ENCODE measurements at places on chromosomes 11 and 22.

DNA sequence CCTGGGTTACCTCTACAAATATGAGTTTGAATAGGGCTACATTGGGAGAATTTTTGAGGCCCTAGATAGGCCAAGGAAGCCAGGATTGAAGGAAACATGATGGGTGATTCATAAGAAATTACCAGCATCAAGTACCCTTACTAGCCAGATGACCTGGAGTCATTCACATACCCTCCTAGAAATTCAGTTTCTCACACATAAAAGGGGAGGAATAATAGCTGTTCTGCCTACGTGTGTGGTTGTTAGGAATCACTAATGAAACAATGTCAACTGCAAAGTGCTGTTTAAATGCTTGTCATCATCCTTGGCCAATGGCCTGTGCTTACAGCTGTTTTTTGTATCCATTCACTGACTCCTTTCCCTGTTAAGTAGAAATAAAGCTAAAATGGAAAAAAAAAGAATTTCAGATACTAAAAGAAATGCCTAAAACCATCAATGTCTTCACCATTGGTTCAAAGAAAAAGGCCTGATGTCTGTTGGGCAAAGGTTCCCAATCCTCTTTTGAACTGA, 114.4 kb downstream of the NCAM1 start:
- DNase-seq: no peak

DNA sequence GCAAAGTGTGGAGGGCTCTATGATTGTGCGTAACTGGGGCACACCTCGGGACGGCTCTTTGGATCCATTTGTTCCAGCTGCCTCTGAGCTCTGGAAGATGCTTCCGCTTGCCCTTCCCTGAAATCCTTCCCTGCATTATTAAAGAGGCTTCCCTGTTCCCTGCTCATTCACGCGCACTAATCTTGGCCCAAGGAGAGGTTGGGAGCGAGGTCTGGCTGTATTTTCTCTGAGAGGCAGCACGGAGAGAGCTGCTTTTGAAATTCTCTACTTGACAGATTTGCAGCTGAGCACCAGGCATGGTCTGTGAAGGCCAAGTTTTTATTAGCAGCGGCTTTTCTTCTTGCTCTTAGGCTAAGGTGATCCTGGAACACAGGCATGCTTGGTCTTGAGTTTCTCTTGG, 94.8 kb upstream of the NTM start:
- no peak for DNase-seq

DNA sequence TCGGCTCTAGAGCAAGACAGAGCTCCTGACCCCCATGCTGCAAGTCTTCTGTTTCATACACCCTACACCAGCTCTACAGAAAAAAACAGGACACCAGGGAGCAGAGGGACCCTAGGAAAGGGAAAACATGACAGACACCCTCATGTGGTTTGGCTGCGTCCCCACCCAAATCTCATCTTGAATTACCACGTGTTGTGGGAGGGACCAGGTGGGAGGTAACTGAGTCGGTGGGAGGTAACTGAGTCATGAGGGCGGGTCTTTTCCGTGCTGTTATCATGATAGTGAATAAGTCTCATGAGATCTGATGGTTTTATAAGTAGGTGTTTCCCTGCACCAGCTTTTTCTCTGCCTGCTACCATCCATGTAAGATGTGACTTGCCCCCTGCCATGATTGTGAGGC, 6.6 kb upstream of the C22orf39 start:
- DNase-seq: no peak

DNA sequence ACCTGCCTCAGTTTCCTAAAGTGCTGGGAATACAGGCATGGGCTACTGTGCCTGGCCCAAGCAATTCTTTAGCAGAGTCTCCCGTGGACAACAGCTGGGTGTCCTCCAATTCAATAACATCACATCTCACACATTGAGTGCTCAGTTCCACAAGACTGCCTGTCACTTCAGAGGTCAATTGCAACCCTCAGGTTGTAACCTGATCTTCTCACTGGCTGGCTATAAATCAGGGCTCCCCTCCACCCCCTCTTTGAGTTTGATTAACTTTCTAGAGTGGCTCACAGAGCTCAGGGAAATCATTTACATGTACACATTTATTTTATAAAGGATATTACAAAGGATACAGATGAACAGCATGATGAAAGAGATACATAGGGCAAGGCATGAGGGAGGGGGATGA, 68.1 kb downstream of the MCHR1 start:
- no peak for DNase-seq

DNA sequence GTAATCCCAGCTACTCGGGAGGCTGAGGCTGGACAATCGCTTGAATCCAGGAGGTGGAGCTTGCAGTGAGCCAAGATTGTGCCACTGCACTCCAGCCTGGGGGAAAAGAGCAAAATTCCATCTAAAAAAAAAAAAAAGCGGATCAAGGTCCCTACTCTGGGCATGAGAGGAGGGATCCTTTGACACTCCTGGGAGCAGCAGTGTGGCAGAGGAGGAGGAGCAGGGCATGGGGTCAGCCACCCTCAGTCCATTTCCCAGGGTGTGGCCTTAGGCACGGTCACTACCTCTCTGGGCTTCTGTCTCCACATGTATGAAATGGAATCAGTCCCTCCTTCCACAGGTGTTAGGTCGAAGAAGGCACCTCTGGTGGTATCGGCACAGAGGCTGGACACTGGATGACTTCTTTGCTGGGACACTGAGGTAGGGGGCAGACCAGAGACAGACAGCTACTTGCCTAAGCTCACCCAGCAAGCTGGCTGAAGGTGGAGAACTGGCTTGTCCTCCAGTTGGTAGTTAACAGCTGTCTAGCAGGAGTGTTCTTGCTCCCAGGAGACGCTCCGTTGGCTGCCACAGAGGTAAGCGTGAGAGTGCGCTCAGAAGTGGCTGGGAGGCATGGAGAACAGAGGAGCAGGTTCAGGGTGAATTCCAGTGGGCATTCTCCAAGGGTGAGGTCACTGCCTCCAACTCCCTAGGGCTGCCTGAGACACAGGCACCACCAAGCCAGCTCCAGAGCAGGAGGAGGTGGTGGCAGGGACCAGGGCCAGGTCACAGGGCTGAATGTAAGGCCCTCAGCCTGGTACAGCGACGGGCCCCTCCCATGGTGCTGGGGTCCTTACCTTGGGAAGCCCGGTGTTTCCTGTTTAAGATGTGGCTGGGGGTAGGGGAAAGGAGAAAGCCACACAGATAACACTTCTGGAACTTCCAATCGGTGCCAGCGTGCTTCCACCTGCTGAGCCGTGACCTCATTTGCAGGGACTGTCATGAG, 19.5 kb downstream of the TXN2 start:
- DNase-seq: no peak

DNA sequence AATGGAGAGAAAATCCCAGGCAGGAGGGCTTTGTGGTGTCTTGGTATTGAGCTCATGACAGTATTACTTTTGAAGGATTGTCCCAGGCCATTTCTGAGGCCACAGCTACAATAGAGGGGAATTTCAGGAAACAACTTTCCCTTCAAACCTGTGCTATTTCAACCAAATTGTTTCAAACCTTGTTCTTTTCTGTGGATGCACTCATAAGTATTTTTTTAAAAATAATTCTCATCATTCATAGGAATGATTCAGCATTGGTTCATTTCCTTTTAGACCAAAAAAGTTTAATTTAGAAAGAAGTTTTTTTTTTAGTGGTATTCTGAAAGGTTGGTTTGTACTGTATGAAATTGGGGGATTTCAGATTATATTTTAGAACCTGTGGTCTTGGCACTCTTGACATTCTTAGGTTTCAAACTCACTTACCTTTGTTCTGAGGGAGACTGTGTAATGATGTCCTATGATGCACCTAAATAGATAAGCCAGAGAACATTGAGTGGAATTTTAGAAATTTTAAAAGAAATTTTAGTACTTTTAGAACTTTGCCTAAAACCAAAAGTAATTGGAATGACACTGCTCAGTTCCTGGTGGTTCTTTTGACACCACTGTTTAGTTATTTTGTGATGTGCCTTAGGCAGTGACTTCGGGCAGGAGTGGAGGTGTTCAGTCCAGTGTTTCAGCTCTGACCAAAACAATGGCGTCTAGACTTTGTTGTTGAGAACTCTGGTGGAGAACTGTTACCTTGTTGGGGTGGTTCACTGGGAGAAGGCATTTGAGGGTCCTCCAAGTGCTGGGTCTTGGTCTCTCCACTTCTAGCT, 12.2 kb downstream of the TEAD1 start:
- DNase-seq: no peak

GRCh38 chr11:112886434-112887370, 74.5 kb upstream of the NCAM1 start:
- DNase-seq: no peak
